ENCODE measurements at places on chromosomes 6 and 20.

- no peak for DNase-seq
Measured at GRCh38 chr20:63735859-63736718, at the start of gene LIME1. Gene LIME1 (plus strand): TSS chr20:63736664. CDS start chr20:63737550, 886 bp downstream.

GRCh38 chr6:133995758-133996157 is 42.7 kb downstream of the TBPL1 start:
- DNase-seq: no peak

DNA sequence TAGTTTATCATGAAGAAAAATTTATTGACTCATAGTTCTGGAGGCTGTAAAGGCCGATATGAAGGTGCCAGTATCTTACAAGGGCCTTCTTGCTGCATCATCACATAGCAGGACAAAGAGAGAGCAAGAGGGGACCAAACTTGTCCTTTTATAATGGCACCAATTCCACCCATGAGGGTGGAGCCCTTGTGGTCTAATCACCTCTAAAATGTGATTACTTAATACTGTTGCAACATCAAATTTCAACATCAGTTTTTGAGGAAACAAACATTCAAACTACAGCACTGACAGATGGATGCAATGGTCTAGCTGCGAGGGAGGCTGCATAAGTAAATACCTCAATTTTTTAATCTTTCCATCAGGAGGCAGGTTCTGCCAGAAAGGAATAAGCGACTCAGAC is 76.7 kb upstream of the LAMA2 start:
- DNase-seq: peak; percentile 22

- DNase-seq: no peak
Measured at GRCh38 chr6:33372526-33373123, 19.0 kb upstream of the KIFC1 start.

GRCh38 chr6:141110481-141110880 is 1022.2 kb upstream of the GJE1 start:
- DNase-seq: no peak
